ENCODE measurements at places on chromosomes 1 and 21. TPM values are rescaled to one million over a fixed set of nuclear protein-coding genes. Genes with fewer than 3 reads are reported as not detected.

The SHE gene
- total RNA-seq: not detected

The DIRAS3 gene
- 5.7 TPM for total RNA-seq

The MPL gene
- 0.86 TPM for total RNA-seq

The TMEM61 gene
- total RNA-seq: not detected

The PATJ gene
- total RNA-seq: 2.6 TPM

The ASCL5 gene
- not detected for total RNA-seq

The NCAM2 gene
- total RNA-seq: 2.4 TPM

The MNDA gene
- not detected for total RNA-seq

The LCE1E gene
- not detected for total RNA-seq

The FMO5 gene
- 0.44 TPM for total RNA-seq

The GPR25 gene
- not detected for total RNA-seq
